ENCODE measurements at places on chromosomes 1 and 21.
A peak's percentile ranks its signal among the peaks of the same experiment; 100 is the strongest.

DNA sequence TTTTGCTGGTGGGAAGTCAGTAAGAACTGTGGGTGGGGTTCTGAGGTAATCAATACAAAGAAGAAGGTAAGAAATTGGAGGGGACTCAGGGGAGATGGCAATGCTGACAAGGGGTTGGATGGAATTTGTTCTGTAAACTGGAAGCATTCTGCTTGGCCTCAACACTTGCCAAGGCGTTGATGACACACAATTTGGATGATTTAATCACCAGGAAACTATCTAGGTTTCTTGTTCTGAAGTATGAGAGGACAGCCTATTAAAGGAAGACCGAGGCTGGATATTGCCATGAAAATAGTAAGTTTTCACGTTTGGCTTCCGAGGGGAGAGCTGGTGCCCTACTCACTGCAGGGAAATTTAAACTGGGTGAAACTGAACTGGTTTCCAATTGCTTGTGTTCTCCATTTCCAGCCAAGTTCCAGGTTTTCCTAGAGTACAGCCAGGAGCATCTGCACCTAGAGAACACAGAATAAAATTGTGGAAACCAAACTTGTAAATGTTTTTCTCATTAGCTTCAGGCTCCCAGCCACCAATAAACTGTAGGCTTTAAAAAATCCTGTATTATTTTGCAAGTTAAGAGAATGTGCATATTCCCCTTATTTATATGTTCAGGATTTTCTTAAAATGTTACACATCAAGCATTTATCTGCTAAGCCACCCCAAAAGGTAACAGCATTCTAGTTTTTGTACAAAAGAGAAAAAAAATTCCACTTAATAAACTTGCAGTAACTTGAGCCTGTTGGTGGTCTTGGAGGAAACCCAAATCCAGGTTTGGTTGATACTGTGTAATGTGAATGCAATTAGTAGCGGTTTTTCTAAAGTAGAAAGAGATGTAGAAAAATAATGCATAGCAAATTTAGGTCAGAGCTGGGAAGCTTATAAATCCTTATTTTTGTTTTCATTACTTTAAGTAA is 53.8 kb downstream of the ROR1 start:
- no peak for DNase-seq

DNA sequence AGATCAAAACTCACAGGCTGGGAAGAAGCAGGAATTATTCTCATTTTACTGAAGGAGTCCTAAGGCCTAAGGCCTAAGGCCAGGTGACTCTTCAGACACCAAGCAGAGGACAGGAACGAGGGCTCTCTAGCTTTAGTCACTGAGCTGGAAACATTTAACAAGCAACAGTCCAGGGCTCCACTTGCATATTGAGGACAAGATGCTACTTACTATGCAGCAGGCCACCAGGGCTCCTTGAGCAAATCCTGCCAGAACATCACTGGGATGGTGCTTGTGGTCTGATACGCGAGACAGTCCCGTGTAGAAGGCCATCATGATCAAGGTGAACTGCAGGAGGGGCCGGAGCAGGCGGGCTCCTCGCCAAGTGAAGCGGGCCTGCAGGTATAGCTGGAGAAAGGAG is 67.6 kb downstream of the PLPP3 start:
- no peak for DNase-seq

DNA sequence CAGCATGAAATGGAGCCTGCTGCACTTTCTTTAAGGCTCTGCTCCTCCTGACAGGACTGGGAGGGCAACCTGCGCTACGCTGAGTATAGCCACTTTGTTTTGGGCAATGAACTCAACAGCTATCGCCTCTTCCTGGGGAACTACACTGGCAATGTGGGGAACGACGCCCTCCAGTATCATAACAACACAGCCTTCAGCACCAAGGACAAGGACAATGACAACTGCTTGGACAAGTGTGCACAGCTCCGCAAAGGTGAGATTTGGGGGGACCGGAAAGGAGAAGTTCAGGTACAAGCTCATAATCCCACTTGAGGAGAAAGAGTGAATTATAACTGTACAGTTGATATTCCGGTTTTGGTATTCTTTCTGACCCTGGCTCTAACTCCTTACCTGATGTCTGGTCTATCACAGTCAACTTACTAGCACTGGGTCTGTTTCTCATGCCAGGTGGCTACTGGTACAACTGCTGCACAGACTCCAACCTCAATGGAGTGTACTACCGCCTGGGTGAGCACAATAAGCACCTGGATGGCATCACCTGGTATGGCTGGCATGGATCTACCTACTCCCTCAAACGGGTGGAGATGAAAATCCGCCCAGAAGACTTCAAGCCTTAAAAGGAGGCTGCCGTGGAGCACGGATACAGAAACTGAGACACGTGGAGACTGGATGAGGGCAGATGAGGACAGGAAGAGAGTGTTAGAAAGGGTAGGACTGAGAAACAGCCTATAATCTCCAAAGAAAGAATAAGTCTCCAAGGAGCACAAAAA is 5.4 kb downstream of the ANGPTL7 start:
- no peak for DNase-seq

DNA sequence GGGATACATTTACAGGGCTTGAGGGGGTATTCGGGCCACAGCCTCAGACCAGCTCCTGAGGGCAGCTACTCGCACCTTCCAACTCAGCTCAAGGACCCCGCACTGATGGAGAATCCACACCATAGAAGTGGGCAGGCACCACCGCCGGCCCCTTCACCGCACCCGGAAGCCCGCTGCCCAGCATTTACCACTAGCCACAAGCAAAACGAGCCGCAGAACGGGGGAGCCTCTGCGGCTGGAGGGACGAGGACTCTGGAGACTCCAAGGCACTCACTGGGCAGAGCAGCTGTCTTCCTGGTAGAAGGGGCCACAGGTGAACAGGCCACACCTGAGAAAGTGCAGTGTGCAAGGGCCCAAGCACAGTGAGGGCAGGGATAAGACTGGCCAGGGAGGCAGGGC is 5.4 kb downstream of the UBE2J2 start:
- DNase-seq, result no peak

- no peak for DNase-seq
Observed at GRCh38 chr1:205450448-205450847, 5.4 kb downstream of the BLACAT1 start.

DNA sequence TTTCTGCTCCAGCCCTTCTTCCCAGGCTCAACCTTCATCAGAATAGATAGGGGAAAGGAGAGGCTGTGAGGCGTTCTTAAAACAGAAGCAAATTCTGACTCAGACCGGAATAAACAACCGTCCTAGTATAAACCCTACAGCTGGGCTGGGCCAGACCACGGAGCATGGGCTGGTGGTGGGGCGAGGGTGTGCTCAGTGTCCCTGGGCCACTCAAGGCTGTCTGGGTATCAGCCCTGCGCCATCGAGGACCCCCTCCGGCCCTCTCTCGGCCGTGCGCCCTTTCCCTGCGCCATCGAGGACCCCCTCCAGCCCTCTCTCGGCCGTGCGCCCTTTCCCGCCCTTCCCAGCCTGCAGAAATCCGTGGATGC is 36.0 kb downstream of the CAPN2 start:
- no peak for DNase-seq

GRCh38 chr1:178161516-178161915 is 67.6 kb downstream of the RASAL2 start:
- DNase-seq, result no peak

DNA sequence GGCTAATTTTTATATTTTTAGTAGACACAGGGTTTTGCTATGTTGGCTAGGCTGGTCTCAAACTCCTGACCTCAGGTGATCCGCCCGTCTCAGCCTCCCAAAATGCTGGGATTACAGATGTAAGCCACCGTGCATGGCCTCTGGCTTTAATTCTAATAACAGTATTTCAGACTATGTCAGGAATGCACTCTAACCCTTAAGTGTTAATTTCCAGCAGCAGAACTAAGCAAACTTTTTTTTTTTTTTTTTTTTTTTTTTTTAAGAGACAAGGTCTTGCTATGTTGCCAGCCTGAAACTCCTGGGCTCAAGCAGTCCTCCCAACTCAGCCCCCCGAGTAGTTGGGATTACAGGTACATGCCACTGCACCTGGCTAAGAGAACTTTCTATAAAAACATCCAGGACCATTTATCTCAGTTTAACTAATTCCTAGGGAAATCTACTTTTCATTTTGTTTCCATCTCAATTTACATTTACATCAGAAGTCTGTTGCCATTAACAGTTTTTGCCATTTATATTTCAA is 6.5 kb downstream of the DCAF8 start:
- DNase-seq, result no peak

GRCh38 chr21:27681841-27682240 is 715.0 kb upstream of the ADAMTS5 start:
- no peak for DNase-seq

DNA sequence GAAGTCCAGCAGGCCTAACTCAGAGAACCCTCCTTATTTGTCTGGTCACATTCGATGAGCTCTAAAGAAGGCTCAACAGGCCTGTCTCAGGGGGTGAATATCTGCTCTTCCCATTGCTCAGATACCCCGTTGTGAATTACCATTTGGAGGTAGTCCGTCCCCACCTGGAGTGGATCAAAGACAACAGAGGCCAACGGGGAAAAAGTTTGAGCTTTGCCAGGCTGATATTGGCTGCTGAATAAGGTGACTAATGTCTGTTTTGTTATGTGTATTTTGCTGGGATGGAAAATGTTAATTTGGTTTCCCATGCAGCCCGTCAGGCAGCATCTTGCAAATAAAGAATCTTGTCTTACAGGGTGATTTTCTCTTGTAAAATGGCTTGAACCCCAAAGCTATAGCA is 69.2 kb upstream of the EPS8L3 start:
- no peak for DNase-seq

DNA sequence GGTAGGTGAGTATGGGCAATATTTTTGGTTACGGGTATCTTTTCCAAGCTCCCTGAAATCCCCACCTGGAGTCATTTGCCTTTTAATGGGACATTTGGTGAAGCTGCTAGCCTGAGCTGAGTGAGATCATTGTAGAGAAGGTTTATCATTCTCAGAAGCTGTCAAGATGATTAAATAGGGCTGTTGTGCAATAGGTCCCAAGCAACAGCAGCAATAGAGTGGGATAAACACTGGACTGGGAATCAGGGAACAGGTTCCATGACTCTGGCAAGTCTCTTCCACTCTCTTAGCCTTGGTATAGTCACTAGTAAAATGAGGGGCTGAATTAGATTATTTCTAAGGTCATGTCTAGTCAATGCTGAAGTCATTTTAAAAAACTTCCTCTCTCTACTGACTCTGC is 30.3 kb upstream of the FAM78B start:
- DNase-seq, result no peak

GRCh38 chr1:231558708-231559185 is 30.3 kb downstream of the TSNAX start:
- no peak for DNase-seq

DNA sequence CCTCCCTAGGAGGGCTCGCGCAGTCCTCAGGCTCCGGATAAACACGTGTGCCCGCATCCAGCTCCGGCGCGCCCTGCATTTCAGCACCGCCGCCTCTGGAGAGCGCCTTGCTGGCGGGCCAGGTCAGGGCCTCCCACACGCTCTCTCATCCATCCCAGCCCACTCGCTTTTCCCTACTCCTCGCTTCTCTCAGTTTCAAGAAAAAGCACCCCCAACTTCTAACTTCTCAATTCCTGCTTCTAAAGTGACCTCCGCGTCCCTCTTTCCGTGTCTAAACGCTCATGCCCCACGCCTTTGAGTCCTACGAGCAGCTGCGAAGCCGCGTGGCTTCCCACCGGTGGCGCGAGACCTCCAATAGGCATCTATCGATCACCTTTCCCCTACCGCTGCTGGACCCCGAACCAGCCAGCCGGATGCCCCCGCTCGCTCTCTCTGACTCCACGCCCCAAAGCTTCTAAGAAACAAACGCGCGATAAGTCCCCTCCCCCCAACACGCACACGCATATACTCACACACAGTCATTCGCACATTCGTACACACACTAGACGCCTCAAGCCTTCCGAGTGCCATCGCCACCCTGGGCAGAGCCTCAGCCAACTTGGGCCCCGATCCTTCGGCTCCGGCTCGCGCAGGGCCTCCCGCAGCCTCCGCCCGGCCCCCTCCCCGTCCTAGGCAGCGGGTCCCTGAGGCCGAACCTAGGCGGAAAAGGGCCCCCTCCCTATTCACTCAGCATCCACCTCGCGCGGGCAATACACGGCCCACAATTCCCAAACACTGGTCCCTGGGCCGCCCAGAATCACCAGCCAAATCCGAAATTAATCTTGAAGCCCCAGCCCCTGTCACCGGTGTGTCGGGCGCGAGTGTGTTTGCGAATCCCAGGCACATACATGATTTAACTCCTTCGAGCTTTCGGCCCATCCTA is 1.1 kb downstream of the NMNAT2 start:
- peak; percentile 59 for DNase-seq

DNA sequence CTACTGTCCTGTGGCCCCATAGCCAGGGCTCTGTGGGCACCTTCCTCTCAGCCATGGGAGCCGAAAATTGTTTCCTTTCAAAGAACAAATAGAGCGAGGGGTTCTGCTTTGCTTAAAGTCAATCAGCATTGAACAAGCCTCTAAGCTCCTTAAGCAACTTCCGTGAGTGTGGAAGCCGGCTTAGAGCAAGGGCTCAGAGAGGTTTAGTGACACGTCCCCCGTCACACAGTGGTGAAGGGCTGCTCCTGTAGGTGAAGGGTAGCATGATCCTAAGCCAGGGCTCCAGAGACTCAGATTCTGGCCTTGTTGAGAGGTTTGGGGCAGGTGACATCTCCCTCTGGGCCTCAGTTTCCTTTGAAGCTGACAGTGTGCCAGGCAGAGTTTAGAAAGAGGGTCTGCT is 94.0 kb upstream of the WNT4 start:
- no peak for DNase-seq

- DNase-seq, result peak; percentile 81
Observed at GRCh38 chr1:230212405-230212936, 145.4 kb downstream of the GALNT2 start.

DNA sequence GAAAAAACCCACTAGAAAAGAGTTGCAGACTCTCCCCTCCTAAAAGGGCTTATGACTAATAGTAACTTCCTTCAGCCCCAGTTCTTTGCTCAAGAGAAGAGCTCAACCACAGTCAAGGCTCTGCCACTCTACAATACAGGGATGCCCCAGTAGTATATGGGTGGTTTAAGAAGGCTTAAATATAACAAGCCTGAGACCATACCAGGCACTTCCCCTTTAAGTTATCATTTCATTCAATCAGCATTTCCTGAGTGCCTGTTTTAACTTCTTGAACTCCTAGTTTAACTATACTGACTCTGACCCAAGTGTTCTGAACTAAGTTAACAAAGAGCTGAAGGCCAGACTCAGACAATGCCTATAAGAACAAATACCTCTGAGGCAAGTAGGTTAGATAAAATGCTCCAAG is 19.8 kb downstream of the PRPF38A start:
- no peak for DNase-seq

GRCh38 chr1:84192681-84193080 is 48.6 kb downstream of the PRKACB start:
- DNase-seq, result no peak
